NCI-H2029 (cell line): ENCODE measurements at places on chromosomes 5 and 9.

DNA sequence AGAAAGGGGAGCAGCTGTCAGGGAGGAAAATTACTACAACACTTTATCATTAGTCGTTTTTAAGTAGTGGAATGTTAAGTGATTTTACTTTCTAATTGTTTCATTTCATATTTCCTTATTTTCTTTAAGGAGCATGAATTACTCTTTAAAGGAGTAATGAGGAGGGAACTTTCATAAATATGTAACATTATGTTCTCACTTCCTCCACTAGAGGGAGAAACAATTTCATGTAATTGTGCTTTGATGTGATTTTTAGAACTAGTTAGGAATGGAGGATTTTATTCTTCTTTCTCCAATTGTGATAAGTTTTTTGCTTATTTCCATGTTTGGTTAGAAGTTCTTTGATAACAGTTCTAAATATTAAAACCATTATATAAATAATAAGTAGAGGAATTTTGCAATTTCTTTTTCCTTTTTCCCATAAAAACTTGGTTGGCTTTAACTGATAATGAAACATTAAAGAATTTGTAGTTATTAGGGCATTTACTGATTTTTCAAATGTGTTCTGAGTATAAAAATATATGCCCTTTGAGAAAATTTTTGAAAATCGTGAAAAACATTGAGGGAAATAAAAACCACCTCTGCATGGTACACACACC lies 25.6 kb downstream of the CEP78 start:
- no peak for DNase-seq

DNA sequence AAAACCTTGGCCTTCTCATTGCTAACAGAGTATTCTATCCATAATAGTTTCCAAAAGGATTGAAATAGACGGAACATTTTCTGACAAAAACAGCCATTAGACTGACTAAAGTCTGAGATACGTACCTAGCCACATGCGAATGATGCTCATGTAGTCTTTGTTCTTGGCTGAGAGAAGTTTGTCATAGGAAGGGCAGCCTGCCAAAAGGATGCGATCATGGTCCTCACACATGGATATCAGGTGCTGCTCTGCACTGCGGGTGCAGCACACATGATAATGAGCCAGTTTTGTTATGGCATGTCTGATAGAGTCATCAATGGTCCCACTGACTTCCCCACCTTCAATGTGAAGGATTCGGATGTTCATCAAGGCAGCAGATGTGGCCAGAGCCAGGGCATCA lies 12.3 kb downstream of the GNE start:
- DNase-seq = no peak

DNA sequence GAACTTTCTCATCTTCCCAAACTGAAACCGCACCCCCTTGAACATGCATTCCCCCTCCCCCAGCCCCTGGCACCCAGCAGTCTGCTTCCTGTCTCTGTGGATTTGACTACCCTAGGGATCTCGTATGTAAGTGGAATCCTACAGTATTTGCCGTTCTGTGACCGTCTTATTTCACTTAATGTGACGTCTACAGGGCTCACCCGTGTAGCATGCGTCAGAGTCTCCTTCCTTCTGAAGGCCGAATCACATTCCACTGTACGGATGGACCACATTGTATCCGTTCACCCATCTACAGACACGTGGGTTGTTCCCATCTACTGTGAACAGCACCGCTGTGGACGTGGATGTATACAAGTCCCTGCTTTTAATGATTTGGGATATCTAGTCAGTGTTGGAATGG lies 4.5 kb downstream of the PRRX2 start:
- no peak for DNase-seq

- peak; percentile 73 for DNase-seq
Measured at GRCh38 chr5:138352071-138352721, at the start of gene KDM3B. KDM3B (plus strand) TSS chr5:138352685; CDS start chr5:138352796, 111 bp downstream.

GRCh38 chr5:111099058-111099778 lies 7.1 kb downstream of the WDR36 start:
- no peak for DNase-seq

DNA sequence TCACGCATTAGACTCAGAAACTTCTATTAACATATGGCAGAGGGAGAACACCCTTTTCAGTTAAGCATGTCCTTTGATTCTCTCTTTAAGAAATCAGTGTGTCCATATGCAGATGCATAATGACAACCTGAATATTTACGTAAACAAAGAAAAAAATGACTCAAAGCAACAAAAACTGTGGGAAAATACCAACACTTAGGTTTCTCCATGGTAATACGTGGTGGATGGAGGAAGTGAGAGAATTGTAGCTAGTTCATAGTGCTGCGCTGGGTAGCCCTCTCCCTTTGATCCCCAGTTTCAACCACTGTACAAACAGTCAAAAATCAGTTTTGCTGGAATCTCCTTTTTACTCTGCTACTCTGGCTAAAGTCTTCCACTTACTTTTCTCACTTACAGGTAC lies 2.0 kb upstream of the MAP3K1 start:
- no peak for DNase-seq

DNA sequence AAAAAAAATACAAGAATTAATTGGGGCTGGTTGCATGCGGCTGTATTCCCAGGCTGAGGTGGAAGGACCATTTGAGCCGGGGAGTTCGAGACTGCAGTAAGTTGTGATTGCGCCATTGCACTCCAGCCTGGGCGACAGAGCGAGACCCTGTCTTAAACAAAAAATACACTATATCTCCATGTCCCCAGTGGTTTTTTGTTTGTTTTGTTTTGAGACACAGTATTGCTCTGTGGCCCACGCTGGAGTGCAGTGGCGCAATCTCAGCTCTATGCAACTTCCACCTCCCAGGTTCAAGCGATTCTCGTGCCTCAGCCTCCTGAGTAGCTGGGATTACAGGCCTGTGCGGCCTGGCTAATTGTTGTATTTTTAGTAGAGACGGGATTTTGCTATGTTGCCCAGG lies 1.2 kb downstream of the COQ4 start:
- no peak for DNase-seq

GRCh38 chr5:14686517-14686916 lies 22.0 kb downstream of the OTULIN start:
- no peak for DNase-seq

GRCh38 chr9:76302947-76303550 lies 91.2 kb downstream of the RFK start:
- DNase-seq = peak; percentile 42

GRCh38 chr9:90325913-90326653 lies 316.5 kb downstream of the DIRAS2 start:
- DNase-seq = no peak

DNA sequence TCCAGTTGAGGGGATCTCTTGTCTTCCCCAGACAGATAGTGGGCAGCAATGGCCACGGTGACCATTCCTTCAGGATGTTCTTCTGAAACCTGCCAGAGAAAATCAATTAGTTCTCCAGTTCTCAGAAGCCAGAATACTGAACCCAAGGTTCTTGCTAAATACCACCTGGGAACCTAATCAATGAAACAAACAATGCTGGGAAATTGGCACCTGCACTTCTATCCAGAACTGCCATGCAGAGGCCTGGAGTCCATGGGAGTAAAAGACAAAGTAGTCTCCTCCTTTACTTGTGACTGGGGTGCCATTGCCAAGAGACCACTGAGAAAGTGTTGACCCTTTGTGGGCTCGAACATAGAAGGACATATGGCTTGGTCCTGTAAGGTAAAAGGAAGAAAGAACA lies 45.7 kb downstream of the ERMP1 start:
- DNase-seq = no peak

DNA sequence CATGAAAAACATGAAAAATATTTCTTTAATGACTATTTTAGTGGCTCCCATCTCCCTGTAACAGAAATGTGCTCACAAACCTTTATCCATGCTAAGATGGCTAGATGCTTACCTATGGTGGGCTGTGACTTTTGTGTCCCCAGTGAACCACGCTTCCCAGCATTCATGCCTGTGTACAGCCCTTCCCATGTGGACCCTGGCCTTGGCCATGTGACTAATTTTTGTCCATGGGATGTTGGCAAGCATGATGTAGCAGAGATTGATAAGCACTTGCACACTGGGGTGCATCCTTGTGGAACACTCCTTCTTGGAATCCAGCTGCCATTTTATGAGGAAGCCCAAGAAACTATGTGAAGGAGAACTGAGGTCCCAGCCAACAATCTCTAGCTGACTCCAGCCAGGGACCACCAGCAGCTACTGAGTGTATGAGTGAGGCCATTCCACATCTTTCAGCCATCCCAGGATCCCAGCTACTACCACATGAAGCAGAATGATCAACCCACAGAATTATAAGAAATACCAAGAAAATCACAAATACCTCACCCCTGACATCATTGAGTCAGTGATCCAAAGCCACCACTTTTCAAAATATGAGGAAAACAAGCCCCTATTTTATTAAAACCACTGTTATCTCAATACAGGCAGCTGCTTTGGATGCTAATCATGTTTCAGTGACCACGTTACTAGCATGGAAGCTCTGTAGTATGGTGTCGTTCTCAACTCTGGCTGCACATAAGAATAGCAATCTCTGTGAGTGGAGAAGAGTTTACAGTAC lies 16.1 kb upstream of the RAI14 start:
- no peak for DNase-seq

GRCh38 chr5:41115281-41115680 lies 44.1 kb upstream of the MROH2B start:
- no peak for DNase-seq

GRCh38 chr5:167030500-167031120 lies 1260.8 kb upstream of the WWC1 start:
- DNase-seq = no peak

GRCh38 chr9:105194234-105194633 lies 50.2 kb upstream of the SLC44A1 start:
- no peak for DNase-seq
